ENCODE measurements at places on chromosomes 6 and 20.

DNA sequence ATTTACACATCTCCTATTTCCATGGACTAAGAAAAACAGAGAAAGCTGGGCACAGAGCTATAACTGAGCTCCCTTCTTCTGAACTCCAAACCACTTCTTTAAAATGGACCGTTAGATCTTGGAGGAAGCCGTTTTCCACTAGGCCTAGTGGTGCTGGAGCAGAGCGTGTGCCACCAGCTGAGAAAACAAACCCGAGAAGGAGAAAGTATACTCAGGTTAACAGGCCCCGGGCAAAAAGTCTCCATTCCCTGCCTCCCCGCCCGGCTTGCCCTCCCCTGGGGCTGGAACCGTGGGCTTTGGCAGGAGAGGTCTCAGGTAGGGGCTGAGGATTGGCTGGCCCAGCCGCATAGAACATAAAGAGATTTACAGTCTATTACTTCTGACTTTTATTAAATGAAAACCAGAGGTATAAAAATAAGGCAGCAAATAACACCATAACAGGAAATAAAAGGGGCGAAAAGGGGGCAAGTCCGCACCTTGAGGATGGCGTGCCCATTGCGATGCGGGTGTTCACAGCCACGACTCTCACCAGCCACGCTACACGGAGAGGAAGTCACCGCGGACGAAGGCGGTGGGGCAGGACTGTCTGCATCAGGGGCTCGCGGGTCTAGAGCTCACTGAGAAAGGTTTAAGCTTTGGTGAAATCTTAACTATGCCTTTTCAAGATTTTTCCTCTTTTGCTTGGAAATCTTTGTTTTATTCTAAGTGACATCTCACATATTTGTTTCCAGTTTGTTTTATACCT is 191.2 kb upstream of the GMDS start:
- no peak for DNase-seq

GRCh38 chr6:164068527-164068926 is 654.0 kb downstream of the QKI start:
- no peak for DNase-seq

DNA sequence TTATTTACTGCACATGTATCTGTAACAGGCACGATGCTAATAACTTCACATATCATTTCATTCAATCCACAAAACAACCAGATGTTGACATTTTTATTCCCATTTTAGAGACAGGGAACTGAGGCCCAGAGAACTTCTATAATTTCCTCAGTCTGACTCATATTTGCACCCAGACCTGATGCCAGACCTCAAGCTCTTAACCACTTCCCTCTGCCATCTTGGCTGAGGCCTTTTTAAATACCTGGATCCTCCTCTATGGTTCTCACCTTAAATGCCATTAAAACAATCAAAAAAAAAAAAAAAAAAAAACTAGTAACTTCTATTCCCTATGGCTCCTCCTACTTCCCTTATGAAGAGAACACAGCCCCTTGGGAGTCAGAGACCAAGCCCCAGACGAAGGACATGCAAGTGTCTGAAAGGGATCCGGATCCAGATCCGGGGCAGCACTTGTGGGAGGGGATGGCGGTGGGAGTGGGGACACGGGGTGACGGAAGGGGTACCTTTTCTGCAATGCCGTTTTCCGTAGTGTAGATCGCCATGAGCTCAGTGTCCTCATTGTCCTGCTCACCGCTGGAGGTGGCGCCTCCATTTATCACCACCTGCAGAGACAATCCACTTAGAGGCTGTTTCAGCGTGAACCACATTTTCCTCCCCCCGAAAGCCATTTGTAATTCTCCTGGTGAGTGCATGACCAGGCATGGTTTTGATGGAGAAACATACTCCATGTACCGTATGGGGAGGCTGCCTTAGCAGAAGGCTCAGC is 88.7 kb downstream of the SLC23A2 start:
- DNase-seq = no peak

DNA sequence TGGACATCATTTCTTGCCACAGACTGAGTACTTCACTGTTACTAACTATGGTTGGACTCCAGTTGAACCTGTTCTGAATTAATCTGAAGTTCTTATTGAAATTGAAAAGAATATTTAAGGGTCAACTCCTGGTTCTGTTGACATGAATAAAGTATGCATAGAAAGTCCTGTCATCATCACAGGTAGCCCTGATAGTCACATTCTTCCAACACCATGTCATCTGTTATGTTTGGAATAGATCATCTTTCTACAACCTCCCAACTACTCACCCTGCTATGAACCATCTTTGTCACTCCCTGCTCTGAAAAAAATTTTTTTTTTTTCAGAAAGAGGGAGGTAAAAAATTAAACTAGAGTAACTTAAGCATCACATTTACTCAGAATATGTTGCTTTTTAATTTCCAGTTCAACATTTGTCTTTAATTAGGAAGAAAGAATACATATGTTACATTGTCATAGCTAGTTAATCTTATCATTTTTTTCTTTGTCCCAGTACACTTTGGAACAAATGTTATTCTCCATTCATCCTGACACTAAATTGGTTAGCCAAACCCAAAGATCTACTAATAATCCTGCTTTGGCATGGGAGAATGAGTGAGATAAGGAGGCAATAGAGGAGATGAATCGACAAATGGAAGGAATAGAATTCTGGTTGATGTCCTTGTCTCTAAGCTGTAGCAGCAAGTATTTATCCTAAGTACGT is 775.1 kb upstream of the NRSN1 start:
- DNase-seq = no peak

GRCh38 chr6:157596886-157597285 is 215.9 kb downstream of the ZDHHC14 start:
- no peak for DNase-seq

DNA sequence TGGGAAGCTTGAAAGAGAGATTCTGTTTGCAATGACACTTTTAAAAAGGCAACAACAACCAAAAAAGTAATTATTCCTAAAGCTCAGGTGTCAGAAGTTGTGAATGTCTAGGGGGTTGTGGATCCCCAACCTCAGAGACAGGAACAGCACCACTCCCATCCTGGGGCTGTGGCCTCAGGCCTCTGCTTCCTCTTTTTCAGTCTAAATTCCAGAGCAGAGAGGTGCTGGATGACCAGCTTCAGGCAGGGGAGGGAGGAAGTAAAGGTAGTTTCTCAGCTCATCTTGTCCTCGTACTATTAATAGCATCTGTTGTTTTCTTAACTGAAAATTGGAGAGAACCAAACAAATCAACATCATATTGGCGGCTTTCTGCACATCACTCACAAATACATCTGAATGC is 8.3 kb downstream of the NT5E start:
- DNase-seq = no peak

DNA sequence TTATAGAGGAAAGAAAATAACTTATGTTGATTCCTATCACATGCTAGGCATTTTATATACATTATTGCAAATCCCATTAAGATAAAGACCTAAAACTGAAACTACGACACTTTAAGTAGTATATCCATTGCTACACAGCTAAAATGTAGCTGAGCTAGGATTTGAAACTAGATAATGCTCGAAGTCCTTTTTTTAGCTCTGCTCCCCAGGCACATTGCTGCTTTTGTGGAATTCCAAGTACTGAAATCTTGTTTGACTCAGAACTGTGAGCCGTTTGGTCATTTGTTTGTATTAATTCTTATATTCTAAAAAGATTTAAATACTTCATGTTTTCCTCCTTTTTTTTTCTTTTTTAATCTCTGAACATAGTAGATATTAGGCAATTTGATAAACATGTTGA is 644.8 kb downstream of the HACE1 start:
- DNase-seq = no peak

DNA sequence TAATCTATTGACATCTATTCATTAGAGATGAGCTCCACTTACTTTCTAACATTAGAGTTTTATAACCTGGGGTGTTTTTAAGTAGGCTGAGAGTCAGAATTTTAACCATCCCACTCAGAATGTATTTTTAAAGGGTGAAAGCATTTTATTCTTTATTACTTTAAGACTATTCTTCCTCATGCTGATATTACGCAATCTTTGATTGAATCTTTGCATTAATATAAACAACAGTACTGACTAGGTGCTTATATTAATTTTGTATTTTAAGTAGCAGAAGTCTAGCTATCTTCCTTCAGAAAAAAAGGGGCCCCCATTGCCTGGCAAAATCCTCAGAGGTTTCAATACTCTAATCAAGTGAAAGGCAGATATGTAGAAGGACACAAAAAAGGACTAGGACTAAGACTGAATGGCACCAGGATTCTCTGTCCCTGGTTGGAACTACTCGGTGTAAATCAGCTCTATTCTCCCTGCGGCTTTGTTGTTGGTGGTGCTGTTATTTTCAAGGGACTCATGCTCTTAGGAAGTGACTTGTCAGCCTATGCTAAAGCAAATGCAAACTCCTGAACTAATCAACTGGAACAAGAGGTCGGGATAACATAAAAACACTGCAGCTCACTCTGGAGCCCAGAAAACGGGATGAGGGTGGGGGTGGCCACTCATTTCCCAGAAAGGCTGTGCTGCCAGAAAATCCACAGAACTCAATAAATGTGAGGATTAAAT is 1324.4 kb downstream of the GRIK2 start:
- no peak for DNase-seq

All from activated T-cell treated with anti-CD3 and anti-CD28 coated beads for 1 hour (primary cell).